Right ventricle myocardium inferior (tissue), 1 donor: ENCODE measurements at places on chromosomes 3 and 15.

DNA sequence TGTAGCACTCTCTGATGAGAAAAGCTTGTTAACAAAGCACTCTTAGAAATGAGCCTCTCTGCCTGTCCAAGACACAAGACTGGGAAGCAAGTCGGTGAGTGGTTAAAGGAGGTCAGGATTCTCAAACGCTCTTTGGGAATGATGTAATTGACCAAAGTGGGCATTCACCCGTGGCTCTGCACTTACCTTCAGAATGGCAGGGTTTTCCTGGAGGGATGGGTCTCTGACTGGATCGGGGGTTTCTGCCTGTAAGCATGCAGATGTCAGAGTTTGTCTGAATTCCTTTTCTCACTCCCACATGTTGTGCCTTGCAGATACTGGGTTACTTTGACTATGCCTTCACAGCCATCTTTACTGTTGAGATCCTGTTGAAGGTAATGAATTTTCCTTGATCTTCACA, 106.3 kb downstream of the CHDH start:
- no peak for DNase-seq

DNA sequence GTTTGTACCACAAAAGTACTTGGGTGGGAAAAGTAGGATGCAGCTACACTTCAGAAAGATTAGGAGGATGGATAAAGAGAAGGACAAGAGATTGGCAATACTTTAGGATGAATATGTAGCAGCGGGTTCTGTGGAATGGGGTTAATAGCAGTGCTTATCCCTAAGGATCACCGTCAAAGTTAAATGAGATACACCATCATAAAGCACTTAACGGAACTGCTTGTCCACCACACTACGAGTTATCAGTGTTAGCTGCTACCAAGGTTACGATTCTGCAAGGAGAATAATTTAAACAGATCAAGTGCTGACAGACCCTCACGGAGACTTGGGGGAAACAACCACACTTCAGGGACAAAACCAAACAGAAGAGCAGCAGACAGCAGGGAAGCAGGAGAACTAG, 963 bp downstream of the SHQ1 start:
- no peak for DNase-seq

- no peak for DNase-seq
These were observed 41.7 kb upstream of the CAPN7 start for GRCh38 chr3:15164340-15164739.

- DNase-seq: no peak
These were observed 21.9 kb downstream of the CDV3 start for GRCh38 chr3:133595341-133595740.

DNA sequence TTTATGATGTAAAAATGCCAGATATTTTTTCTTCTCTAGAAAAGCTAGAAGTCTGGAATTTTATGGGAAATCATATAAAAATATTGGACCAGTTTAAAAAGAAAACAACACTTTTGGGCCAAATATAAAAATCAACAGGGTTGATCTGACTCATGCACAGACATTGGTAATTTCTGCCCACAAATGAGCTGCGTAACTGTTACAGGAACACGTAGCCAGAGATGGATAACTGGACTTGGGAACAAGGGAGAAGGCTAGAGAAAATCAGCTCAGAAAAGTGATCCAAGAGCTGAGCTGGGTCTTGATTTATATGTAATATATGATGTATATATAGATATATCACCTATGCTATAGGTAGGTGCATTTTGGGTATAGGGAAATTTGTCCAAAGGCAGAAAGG, 36.8 kb upstream of the NAALADL2 start:
- DNase-seq: no peak

DNA sequence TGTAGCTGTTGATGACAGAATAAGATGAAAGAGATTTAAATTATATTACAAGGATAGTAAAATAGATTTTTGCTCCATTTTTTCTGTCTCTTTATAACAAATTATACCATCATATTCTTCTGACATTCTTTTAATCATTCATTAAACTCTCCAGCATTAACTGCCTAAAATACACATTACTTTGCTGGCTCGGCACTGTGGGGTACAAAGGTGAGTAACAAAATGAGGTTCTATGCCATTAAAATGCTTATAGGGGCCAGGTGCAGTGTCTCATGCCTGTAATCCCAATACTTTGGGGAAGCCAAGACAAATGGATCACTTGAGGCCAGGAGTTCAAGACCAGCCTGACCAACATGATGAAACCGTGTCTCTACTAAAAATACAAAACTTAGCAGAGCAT, 81.5 kb downstream of the ULK4 start:
- no peak for DNase-seq

- DNase-seq: no peak
These were observed 46.5 kb downstream of the FAM174B start for GRCh38 chr15:92608866-92609700.

- DNase-seq: no peak
These were observed 81.1 kb upstream of the VGLL4 start for GRCh38 chr3:11724615-11725339.

GRCh38 chr3:72145506-72146380, 360.8 kb upstream of the PROK2 start:
- no peak for DNase-seq

DNA sequence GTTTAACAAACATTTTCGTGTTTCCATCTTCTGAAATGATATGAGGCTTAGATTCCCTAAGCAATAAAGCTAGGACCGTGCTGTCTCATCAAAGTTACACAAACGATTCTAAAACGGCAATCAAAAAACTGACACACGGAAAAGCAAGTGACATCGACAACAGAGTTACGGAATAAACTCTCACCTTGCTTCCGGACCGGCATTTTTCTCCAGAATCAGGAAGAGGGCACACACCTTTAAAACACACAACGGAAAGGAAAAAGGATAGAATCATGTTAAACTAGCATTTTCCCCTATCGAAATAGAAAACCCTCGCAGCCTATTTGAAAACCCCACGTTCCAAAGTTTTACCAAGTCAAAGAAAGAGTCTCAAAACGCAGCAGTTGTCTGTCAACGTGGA, 1.4 kb downstream of the DLG1 start:
- DNase-seq: no peak

GRCh38 chr15:74382004-74382816, 14.8 kb upstream of the CYP11A1 start:
- DNase-seq: peak; percentile 92

GRCh38 chr3:112931736-112932521, 43.0 kb downstream of the CD200R1 start:
- DNase-seq: peak; percentile 33

DNA sequence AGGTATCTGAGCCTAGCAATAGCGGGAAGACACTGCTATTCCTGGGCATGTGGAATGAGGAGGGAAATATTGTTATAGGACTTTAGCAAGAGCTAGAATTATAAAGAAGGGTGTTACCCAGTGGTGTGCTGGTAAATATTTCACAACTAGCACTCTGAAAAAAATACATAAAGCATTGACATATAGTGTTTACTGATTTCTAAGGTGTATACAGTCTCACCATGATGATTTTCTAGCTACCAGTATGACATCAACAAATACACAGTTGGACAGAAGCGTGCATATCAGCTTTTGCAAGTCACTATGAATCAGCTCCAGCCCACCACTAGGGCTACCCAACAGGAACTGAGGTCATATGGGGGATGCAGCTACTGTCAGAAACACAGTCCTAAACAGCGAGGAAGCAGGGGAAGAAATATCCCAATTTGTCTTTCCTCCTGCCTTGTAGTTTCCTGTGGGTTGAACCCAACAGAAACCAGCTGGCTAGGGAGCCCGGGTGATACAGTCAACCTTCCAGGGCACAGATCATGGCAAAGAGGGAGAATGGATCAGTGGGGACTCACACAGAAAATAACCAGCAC, 39.6 kb downstream of the HGD start:
- DNase-seq: no peak

GRCh38 chr15:65421360-65422215, 1.2 kb downstream of the IGDCC4 start:
- DNase-seq: no peak

DNA sequence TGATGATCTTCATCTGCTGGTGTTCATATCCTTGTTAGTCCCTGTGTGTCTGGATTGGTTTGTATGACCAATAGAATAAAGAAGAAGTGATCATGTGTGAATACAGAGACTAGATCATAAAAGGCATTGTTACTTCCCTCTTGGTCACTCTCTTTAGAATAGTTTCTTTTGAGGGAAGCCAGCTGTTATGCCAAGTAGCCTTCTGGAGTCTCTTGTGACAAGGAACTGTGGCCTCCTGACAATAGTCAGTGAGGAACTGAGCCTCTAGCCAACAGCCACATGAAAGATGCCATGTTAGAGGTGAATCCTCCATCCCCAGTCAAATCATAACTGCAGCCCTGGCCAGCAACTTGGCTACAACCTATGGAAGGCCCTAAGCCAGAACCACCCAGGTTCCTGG, 63.0 kb upstream of the SMAD3 start:
- no peak for DNase-seq

DNA sequence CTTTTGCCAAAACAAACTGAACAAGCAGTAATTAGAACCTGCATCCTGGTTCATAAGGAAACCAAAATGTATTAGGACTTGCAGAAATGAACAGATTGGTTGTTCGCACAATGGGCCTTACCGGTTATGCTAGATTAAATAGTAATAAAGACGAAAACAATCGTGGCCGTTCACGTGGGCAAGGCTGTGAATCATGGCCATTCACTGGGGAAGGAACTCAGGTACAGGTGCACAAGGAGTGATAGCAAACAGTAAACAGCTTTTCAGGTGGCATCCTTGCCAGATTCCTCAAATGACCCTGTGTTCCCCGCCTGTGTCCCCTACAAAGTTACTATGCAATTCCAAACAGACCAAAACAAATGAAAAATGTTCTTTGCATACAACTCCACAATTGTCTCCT, 8.2 kb downstream of the LRIG1 start:
- no peak for DNase-seq

DNA sequence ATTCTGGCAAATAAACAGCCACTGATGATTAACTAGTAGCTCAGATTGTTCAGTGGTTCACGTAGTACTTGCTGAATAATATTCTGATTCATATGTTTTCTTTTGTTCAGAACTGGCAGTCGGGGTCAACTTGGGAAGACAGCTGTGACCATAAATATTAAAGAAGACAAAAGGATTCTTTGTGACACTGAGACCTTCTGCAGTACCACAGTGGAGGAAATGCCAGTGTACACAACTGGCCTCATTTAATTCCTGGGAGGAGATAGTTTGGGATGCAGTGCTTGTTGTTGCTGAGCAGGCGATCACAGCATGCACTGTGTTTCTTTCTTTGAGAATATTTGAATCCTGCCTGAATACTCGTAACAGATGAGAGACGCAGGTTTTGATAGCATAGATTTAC, 26.7 kb upstream of the MCF2L2 start:
- DNase-seq: no peak

DNA sequence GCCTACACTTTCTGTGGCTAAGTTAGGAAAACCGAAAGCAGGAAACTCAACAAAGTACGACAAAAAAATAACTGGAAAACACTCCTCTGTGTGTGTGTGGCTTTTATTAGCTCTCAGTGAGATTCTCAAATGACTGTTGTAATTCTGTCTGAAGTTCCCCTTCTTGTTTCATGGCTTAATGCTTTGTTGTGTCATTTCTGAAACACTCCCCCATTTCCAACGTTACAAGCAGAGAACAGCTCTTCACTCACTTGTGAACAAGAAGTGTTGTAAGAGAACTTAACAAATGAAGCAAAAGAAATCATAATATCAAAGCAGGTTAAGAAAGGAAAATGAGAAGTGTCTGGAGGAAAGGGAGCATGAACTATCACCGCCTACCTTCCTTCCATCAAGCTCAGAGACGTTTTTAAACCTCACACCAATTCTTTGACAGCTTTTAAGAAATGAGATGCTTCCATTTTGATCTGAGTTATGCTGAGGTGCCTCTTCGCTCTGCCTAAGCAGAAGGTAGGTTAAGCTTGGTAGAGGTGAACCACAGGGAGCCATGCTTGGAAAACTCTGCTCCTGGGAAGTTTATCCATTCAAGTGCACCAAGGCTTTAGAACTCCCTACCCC, 12.4 kb upstream of the SEC62 start:
- no peak for DNase-seq

DNA sequence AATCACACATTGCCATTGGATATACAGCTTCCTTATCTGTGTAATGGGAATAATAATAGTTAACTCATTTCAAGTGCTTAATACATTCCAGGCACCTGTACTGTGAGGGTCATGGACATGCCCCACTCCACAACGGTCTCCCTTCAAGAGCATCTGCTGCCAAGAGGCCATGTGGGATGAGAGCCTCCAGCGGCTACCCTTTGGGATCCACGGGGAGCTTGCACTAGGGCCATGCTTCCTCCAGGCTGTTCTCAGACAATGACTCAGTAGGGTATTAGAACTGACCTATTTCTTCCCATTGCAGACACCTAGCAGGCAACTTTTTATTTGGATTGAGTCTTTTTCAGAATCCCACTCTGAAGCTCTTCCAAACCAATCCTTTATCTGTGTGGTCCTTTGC, 1078.9 kb downstream of the TUSC7 start:
- DNase-seq: no peak

- no peak for DNase-seq
These were observed 9.5 kb downstream of the GASK1A start for GRCh38 chr3:42988566-42988965.

DNA sequence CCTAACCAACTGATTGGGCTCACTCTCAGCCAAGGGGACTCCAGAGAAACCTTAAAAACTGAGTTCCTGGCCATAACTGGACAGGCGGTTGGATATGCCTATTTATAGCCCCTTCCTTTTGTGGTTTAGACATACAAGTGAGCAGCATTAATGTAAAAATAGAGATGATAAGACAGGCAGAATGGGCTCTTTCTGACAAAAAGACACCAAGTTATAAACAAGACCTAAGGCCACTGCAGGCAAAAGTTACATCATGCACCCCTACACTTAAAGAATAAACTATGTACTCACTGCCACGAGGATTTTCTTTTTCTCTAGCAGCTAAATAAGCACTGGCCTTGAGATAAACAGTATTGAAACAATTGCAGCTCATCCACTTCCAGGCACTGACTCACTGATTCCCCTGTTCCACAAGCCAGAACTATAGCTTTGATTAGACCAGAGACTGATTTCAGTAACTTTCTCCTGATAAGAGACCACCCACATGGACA, 30.1 kb downstream of the SUCNR1 start:
- DNase-seq: no peak

- no peak for DNase-seq
These were observed 94.8 kb upstream of the ANKRD28 start for GRCh38 chr3:15892311-15893227.

DNA sequence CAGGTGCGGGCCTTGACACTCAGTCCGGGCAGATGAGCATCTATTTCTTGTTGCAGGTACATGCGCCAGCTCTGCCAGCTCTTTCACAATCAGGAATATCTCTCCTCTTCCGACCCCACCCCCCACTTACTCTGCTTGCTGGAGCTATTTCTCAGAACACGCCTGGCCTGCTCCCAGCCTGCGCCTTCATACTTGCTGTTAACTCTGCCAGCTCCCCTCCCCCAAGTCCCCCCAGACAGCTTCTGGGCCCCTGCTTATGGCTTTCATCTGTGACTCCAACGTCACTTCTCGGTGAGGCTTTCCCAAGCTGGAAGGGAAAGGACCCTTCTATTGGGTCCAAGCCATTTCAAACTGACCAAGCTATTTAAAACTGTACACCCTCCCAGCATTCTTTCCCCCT, 15.2 kb downstream of the MAGEF1 start:
- no peak for DNase-seq
